ENCODE measurements at places on chromosomes 12 and 14. TPM values are rescaled to one million over a fixed set of nuclear protein-coding genes. Genes with fewer than 3 reads are reported as not detected.

DNA sequence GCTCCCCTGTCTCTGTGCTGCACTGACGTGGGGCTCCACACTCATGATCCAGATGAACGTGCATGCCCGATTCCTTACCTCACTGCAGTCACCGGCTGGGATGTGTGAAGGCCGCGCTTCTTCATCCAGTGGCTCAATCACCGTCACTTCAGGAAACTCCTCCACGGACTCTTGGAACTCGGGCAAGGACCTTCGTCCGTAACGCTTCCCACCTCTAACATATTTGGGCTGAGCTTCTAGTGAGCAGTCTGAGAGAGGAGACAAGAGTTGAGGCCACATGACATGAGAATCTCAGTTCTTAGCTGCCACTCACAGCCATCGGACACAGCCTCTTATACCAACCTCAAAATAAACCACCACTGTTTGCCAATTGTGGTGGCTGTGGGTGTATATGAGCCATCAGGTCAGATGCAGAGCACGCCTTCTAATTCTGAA lies 38.3 kb downstream of the NIN start:
- DNase-seq: peak; percentile 56
- no peaks in the 10 kb centered on the region for H3K27me3 ChIP-seq
- peaks cover 98% of the 10 kb centered on the region for H3K4me1 ChIP-seq
- H3K36me3 ChIP-seq: peaks cover 18% of the 10 kb centered on the region
- peak overlapping the region; percentile 67 for H3K27ac ChIP-seq

DNA sequence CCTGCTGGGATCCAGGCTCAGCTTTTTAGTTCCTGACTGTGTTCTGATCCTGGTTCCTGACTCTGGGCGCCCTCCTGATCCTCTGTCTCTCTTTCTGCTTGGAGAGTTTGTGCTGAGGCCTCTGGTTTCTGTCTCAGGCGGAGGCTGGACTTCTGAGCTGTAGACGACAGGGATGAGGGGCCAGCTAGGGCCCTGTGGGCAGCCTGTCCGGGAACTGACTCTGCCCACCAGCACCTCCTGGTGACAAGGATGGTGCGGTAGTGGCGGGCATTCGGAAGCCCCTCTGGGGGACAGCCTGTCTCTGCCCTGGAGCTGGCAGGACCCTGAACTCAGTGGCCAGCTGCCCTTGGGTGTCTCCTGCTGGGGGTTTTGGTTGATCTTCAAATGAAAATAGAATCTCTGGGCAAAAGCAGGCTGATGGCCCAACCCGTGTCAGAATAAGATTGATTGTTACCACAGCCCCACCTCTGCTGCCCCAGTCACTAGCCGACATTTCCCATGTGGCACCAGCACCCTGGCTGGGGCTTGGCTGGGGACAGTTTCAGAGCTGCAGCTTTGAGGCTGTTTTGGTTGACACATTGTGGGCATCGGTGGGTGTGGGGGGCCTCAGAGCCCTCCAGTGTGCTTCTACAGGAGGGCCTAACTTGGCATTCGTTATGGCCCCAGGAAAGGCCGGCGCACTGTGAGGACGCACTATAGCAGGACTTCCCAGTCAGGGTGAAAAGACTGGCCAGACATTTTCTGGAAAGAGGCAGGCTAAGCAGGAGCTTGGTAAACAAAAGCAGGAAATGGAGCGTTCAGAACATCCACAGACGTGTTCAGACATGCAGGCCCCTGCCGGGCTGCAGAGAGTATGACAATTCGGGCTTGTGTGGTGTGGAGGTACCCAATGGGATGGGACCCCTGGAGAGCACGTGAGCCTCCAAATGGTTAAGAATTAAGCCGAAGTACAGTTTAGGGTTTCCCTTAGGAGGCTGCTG lies 16.2 kb downstream of the KRT80 start:
- no peaks in the 10 kb centered on the region for H3K27me3 ChIP-seq
- no peak overlapping the region for H3K4me3 ChIP-seq

GRCh38 chr14:73977896-73978295 lies 27.8 kb downstream of the COQ6 start:
- no peaks in the 10 kb centered on the region for H3K27me3 ChIP-seq
- no peak for DNase-seq
- H3K4me3 ChIP-seq: no peak overlapping the region
- H3K27ac ChIP-seq: no peak overlapping the region

CD27 gene
- 155 TPM for total RNA-seq

DNA sequence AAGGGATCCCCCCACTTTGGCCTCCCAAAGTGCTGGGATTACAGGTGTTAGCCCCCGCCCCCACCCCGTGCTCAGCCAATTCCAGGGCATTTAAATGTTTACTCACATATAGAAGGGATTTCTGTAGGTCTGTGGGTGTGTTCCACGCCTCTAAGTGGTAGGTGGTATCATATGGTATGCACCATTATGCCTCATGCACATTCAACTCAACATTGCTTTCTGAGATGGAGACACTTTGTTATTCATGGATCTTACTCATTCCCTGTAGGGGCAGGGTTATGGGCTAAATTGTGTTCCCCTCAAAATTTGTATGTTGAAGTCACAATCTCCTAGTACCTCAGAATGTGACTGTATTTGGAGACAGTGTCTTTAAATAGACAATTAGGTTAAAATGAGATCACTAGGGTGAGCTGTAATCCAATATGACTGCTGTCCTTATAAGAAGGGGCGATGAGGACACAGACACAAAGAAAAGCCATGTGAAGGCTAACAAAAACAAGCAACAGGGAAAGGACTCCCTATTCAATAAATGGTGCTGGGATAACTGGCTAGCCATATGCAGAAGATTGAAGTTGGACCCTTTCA lies 200.6 kb downstream of the EFCAB11 start:
- DNase-seq: no peak
- no peaks in the 10 kb centered on the region for H3K36me3 ChIP-seq
- H3K27ac ChIP-seq: no peak overlapping the region
- H3K4me3 ChIP-seq: no peak overlapping the region

DNA sequence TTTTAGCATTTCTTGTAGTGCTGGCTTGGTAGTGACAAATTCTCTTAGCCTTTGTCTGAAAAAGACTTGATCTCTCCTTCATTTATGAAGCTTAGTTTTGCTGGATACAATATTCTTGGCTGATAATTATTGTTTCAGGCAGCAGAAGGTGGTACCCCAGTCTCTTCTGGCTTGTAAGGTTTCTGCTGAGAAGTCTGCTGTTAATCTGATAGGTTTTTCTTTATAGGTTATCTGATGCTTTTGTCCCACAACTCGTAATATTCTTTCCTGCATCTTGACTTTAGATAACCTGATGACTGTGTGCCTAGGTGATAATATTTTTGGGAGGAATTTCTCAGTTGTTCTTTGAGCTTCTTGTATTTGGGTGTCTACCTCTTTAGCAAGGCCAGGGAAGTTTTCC lies 41.2 kb downstream of the AEBP2 start:
- H3K27ac ChIP-seq: no peak overlapping the region
- H3K4me1 ChIP-seq: no peaks in the 10 kb centered on the region
- no peaks in the 10 kb centered on the region for H3K27me3 ChIP-seq
- no peak overlapping the region for H3K4me3 ChIP-seq

- H3K36me3 ChIP-seq: no peaks in the 10 kb centered on the region
- DNase-seq: no peak
- no peaks in the 10 kb centered on the region for H3K4me1 ChIP-seq
- H3K4me3 ChIP-seq: no peak overlapping the region
- H3K27me3 ChIP-seq: no peaks in the 10 kb centered on the region
Measured at GRCh38 chr12:76144245-76144549, 59.7 kb upstream of the NAP1L1 start.

GRCh38 chr12:68609998-68610369 lies 715 bp upstream of the RAP1B start:
- peak overlapping the region; percentile 75 for H3K27ac ChIP-seq
- peaks cover 41% of the 10 kb centered on the region for H3K4me1 ChIP-seq

DNA sequence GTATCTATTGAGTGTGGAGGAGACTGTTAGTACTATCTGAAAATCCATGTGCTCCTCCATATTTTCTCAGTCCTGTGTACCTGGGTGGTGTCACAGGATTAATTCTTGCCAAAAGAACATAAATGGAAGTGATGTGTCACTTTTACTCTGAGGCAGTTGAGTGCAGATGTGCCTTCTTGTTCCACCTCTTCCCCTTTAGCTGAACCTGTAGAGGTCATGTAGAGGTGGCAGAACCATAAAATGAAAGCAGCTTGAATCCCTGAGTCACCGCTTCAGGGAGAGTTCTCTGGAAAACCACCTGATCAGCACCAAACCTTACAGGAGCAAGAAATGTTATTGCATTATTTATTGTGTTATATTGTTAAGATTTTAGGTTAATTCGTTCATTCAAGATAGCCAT lies 14.7 kb upstream of the SLC25A3 start:
- H3K27me3 ChIP-seq: no peaks in the 10 kb centered on the region
- no peak overlapping the region for H3K27ac ChIP-seq
- no peak overlapping the region for H3K4me3 ChIP-seq

GPR137C gene
- total RNA-seq: 0.22 TPM

- no peak overlapping the region for H3K4me3 ChIP-seq
- no peaks in the 10 kb centered on the region for H3K27me3 ChIP-seq
- peaks cover 54% of the 10 kb centered on the region for H3K4me1 ChIP-seq
- peak; percentile 69 for DNase-seq
Measured at GRCh38 chr12:124453419-124454351, 113.7 kb downstream of the NCOR2 start.

CCDC177 gene
- total RNA-seq: not detected

TMEM229B gene
- total RNA-seq: 60.2 TPM

DNA sequence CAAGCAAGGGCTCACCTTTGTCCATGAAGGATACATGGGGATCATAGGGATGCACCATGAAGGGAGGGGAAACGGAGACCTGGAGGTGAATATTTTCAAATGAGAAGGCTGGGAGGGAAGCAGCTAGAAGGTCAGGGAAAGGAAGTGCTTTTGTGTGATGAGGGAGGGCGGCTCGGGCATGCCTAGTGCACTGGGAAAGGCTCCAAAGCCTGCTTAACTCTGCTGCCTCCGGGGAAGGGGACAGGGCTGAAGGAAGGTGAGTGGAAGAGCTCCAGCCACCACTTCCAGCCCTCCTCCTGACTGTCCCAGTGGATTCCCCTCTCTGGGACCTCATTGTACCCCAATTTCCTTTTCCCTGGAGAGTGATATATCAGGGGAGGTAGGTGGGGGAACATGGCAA lies 149.4 kb upstream of the PRMT8 start:
- H3K27ac ChIP-seq: no peak overlapping the region
- no peak overlapping the region for H3K4me3 ChIP-seq
- H3K27me3 ChIP-seq: no peaks in the 10 kb centered on the region
- no peaks in the 10 kb centered on the region for H3K4me1 ChIP-seq

DNA sequence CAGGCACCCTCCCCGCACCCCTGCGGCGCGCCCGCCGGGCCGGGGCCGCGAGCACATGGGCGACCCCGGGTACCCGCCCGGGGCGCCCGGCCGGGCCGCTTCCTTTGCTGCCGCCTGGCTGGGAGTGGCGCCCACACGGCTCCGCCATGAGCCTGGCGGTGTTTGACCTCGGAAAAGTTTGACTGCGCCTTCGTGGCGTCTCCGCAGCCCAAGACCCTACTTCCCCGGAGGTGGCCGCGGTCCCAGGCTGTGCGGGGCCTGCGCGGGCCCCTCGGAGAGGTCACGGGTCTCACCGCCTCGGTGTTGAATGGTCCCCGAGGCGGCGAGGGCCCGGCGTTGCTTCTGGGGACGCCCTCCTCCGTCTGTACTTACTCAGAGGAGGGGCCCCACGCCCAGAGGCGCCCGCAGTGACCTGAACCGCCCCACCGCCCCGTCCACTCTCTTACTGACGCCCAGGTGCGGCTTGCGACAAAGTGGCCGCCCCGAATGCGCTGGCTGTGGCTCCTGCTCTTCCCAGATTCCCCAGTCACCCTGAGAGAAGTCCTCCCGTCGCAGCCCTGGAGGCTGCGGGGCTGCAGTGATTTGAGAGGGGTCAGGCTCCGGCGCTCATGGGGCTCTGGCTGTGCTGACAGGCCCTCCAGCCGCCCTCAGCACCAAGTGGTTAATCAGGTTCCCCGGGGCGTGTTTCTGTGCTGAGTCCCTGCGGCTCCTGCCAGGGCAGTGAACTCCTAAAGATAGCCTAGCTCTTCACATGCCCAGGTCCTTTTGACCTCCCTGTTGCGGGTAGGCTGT lies 5.8 kb downstream of the KMT5A start:
- peaks cover 31% of the 10 kb centered on the region for H3K4me1 ChIP-seq
- peak overlapping the region; percentile 93 for H3K4me3 ChIP-seq
- peak overlapping the region; percentile 46 for H3K27ac ChIP-seq
- peaks cover 9% of the 10 kb centered on the region for H3K36me3 ChIP-seq

P2RX7 gene
- total RNA-seq: 0.18 TPM

- peaks cover 9% of the 10 kb centered on the region for H3K4me1 ChIP-seq
- H3K36me3 ChIP-seq: no peaks in the 10 kb centered on the region
- DNase-seq: peak; percentile 67
- no peak overlapping the region for H3K27ac ChIP-seq
- no peaks in the 10 kb centered on the region for H3K27me3 ChIP-seq
- H3K4me3 ChIP-seq: peak overlapping the region; percentile 51
Measured at GRCh38 chr12:131896080-131896810, 1.8 kb downstream of the ULK1 start.

GRCh38 chr12:67697443-67697842 lies 48.9 kb downstream of the DYRK2 start:
- H3K4me3 ChIP-seq: no peak overlapping the region
- H3K36me3 ChIP-seq: no peaks in the 10 kb centered on the region
- DNase-seq: no peak
- H3K27me3 ChIP-seq: no peaks in the 10 kb centered on the region

- H3K27ac ChIP-seq: no peak overlapping the region
- no peaks in the 10 kb centered on the region for H3K27me3 ChIP-seq
Measured at GRCh38 chr14:81435391-81436295, 35.5 kb upstream of the STON2 start.

DNA sequence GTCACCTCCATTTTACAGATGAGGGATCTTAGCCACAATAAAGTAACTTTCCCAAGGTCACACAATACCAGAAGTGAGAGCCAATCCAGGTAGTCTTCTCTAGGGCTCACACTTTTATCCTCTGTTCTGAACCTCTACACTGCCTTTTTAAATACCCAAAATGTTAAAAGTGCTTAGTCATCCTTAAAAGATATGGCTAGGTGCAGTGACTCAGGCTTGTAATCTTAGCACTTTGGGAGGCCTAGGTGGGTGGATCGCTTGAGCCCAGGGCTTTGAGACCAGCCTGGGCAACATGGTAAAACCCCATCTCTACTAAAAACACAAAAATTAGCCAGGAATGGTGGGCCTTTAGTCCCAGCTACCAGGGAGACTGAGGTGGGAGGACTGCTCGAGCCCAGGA lies 104.1 kb upstream of the PPP4R3A start:
- H3K4me1 ChIP-seq: no peaks in the 10 kb centered on the region
- no peak for DNase-seq
- H3K36me3 ChIP-seq: no peaks in the 10 kb centered on the region
- no peak overlapping the region for H3K4me3 ChIP-seq

GRCh38 chr14:23005451-23006187 lies 4.3 kb downstream of the C14orf93 start:
- peaks cover 44% of the 10 kb centered on the region for H3K4me1 ChIP-seq
- H3K4me3 ChIP-seq: peak overlapping the region; percentile 82
- no peaks in the 10 kb centered on the region for H3K27me3 ChIP-seq
- no peak overlapping the region for H3K27ac ChIP-seq

GRCh38 chr12:64139021-64139420 lies 83.1 kb downstream of the KICS2 start:
- no peak for DNase-seq
- H3K36me3 ChIP-seq: no peaks in the 10 kb centered on the region
- H3K4me1 ChIP-seq: no peaks in the 10 kb centered on the region
- no peak overlapping the region for H3K4me3 ChIP-seq
- no peak overlapping the region for H3K27ac ChIP-seq
- H3K27me3 ChIP-seq: no peaks in the 10 kb centered on the region

Measured in Karpas-422 (cell line).